ENCODE measurements at places on chromosomes 13 and 19.
A peak's percentile ranks its signal among the peaks of the same experiment; 100 is the strongest.

DNA sequence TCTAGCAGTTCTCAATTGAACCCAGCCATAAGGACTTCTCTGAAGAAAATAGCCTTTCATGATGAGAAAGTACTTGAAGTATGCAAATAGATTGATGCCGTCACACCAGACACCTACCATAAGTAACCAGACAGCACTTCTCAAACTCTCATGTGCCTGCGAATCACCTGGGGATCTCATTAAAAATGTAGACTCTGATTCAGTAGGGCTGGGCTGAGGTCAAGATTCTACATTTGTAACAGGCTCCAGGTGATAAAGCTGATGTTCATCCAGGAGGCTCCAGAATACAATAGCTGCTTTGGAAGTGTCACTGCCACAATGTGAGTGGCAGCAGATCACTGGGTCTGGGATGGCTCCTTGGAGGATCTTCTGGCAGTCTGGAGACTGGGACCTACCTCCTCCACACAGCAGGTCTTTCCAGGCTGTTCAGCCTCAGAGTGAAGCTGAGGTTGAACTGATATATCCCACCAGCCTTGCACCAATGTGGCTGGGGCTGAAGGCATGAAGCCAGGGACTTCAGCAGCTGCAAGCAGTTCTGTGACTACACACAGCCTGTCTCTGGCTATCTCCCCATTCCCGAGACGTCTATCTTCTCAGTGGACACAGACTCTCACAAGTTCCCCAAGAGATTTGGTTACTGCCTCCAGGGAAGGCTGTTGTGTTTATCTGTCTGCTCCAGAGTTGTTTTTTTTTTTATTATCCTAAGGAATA lies 9.1 kb downstream of the MBNL2 start:
- no peak for DNase-seq

- no peak for DNase-seq
These were observed 105.1 kb downstream of the DNAJC15 start for GRCh38 chr13:43128504-43128961.

DNA sequence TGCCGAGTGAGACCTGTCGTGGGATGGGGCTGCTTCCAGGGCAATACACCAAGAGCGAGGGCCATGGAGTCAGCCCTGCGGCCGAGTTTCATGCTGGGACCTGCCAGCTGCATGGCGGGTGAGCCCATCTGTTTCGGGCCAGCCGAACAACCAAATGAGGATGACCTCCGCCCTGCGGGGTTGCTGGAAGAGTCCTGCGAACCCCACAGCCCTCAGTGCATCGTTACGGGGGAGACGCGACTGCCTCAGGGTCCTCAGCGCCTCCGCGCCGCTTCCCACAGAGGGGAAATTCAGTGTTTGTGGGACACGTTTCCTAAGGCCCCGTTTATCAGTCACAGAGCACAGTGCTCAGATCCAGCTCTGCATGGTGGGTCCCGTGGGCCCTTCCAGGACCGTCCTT lies 22.0 kb downstream of the SLC15A1 start:
- DNase-seq, result no peak

- DNase-seq, result no peak
These were observed 17.7 kb downstream of the TMEM161A start for GRCh38 chr19:19120308-19121231.

DNA sequence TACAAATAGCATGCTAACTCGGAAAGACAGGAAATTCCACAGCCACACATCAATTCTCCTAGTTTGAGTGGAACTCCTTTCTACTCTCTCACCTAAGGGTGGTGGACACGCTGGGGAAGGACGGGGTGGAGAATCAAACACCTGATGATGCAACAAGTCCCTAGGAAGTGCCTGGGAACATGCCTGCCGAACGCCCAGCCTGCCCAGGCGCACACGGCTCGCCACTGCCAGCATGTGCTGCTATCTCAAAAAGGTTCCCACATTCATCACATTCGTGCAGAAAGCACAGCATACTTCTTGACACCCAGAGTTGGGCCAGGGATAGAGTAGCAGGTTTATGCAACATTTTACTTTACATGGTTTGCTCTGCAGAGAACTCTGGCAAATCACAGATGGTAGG lies 164.6 kb downstream of the ABCC4 start:
- DNase-seq, result no peak

GRCh38 chr13:37914781-37915391 lies 45.3 kb upstream of the TRPC4 start:
- DNase-seq, result no peak

DNA sequence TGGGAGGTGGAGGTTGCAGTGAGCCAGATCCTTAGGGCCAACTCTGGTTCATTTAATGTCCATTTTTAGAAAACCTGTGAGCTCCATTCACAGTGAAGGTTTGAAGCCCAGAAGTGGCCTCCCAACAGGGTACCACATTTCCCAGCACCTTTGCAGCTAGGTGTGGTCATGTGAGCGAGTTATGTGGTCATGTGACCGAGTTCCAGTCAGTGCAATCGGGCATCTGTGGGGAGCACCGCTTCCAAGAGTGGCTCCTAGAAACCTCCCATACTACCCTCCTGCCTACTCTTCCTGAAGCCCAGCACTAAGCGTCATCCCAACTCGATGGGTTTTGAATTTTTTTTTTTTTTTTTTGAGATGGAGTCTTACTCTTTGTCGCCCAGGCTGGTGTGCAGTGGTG lies 663 bp upstream of the PLA2G4C start:
- DNase-seq, result no peak

GRCh38 chr19:11763117-11763516 lies 3.7 kb upstream of the ZNF441 start:
- no peak for DNase-seq

GRCh38 chr13:74115133-74115532 lies 19.1 kb downstream of the KLF12 start:
- peak; percentile 9 for DNase-seq

- DNase-seq, result no peak
These were observed 2.0 kb downstream of the ZFP36 start for GRCh38 chr19:39408392-39409207.

- DNase-seq, result no peak
These were observed 44.0 kb downstream of the CCDC70 start for GRCh38 chr13:51905787-51906186.

- DNase-seq, result no peak
These were observed 709.4 kb downstream of the PCDH9 start for GRCh38 chr13:66520511-66521355.

GRCh38 chr19:7607212-7607873 lies 11.7 kb downstream of the CAMSAP3 start:
- no peak for DNase-seq

DNA sequence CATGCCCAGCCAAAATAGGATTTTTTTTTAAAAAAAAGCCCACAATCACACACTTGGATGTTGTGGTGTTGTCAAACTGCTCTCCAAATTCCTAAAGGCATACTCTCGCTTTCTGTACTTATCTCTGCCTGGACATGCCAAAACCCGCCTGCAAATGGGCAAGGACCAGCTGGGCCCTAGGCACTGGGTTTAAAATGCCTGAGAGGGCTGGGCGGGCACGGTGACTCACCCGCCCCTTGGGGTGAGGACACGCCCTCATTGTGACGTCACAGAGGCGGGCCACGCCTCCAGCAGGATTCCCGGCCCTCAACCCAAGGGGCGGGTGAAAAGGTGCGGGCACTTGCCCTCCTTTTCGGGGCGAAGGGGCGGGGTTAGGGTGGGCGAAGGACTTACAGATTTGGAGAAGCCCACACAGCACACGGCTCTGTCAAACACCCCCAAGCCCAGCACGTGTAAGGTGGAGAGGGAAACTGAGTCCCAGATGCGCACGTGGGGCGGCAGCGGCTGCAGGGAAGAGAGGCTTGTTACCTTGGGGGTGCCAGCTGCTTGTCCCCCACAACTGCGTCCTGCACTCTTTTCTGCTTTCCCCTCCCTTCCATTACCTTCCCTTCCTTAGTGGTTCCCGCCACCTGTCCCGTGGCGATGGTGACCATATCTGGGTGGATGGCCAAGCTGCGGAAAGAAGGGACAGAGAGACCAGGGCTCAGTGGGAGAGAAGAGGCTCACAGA lies 6.6 kb downstream of the EML2 start:
- DNase-seq, result no peak

- DNase-seq, result no peak
These were observed 21.7 kb downstream of the PEPD start for GRCh38 chr19:33499671-33500506.

GRCh38 chr13:30340331-30341250 lies 33.2 kb upstream of the KATNAL1 start:
- no peak for DNase-seq

DNA sequence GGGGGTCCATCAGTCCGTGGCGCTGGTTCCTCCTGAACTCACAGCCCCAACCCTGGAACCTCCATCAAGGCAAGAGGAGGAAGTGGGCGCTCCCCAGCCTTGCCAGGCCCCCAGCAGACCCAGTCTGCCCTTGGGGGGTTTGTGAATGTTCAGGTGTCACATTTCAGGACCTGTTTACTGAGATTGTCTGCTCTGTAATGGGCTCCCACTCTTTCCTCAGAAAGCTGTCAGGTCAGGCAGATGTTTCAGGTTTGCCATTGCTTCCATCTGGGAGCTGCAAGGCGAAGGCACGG lies 29.4 kb downstream of the TSSK6 start:
- DNase-seq, result no peak

DNA sequence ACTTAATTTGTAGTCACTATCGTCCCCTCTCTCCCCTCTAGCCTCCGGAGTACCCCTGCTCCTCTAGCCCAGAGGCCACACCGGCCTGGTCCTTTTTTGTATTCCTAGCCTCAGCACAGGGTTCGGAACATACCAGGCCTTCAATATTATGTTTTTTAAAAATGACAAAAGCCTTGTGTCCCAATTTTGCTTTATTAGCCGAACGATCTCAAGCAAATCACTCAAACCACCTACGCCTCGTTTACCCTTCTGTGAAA lies 463 bp upstream of the POMP start:
- no peak for DNase-seq

- DNase-seq, result no peak
These were observed 413.5 kb upstream of the HTR2A start for GRCh38 chr13:47310401-47310800.

DNA sequence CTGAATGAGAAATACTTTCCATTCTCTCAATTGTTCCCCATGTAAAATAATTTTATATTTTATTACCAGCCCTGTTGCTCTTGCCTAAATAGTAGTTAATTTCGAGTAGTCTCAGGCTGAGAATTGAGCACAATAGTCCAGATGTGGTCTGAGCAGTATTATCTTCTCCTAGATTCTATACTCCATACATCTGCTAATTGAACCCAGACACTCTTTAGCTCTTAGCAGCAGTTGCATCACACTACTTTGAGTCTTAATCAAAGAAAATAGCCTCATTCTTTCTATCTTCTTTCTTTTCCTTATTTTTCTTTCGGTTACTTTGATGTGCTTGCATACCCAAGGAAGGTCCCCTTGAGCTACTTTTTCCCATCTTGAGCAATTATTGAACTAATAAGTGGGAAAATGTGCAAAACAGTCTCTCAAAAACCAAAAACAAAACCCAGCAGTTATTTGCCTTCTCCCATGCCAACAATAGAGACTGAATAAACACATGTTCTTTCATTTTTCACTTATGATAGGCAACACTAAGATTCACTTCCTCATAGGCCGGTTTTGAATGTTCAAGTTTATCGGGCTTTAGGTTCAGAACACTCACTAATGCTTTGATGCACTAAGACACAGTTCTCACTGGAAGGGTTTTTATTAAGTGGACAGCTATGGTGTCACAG lies 204.5 kb downstream of the POU4F1 start:
- DNase-seq, result no peak

GRCh38 chr13:37539976-37540605 lies 58.5 kb downstream of the POSTN start:
- DNase-seq, result no peak

DNA sequence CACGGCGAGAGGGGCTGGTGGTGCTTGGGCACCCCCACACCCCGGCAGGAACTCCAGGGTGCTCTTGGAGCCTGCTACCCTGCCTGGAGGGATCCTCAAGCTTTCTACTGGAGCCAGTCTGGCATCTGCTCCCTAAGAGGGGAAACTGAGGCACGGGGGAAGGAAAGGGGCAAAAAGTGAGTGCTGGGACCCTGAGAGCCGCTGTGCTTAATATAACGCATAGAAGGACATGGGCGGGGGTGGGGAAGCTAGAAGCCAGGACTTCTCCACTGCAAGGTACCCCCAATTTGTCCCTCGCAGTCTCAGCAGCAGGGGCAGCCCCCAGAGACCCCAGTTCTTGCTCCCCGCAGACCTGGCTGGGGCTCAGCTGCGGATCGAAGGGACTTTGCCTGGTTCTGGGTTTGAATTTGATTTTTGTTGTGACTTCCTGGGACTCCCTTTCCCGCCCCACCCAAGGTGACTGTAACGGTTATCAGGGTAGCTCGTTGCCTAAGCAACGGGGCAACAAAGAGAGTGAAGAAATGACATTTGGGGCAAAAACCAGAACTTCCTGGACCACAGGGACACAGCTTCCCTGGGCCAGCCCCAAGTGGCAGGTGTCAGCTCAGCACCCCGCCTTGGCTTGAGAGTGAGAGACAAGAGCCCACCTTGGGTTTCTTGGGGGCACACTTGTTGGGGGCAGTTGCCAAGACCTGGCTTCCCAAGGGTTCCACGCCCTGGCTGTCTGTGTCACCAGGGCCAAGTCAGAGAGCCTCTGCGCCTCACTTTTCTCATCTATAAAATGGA lies 638 bp downstream of the ADGRE5 start:
- no peak for DNase-seq

DNA sequence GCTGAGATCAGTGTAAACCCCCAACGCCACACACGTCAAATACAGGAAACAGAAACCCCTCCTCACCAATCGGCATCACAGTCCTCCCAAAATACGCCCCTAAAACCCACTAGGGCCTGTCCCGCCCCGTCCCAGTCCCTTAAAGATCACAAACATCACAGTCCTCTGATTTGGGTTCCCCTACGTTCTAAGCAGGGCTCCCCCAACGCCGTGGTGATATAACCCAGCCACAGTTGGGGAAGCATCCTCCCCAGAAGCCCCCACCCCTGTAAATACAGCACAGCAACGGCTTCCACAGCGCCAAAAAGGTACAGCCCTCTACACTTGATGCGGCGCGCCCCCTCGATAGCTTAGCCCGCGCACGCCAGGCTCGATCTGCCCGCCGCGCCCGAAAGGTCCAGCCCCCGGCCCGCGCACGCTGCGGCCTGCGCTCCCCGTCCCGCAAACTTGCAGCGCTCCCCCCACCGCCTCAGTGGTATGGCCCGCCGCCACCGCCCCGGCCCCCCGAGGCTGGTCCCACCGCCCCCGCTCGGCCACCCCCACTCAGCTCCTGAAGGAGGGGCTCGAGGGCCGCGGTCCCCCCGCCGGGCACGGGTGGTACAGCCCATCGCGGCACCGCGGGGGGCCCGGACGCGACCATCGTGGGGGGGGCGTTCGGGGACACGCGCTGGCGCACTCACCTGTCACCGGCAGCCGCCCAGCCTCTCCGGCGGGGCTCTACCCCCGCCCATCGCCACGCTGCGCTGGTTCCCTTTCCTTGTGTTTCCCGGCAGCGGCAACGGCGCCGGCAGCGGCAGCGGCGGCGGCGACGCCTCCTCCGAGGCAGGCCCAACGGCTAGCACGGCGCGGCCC lies at the start of gene AKT2:
AKT2 (minus strand) TSS at position 845 of the 852 bp plus-strand sequence. CDS start 20,078 bp downstream, outside the sequence.
- peak; percentile 58 for DNase-seq

- DNase-seq, result no peak
These were observed 30.1 kb downstream of the DOT1L start for GRCh38 chr19:2193807-2194206.

DNA sequence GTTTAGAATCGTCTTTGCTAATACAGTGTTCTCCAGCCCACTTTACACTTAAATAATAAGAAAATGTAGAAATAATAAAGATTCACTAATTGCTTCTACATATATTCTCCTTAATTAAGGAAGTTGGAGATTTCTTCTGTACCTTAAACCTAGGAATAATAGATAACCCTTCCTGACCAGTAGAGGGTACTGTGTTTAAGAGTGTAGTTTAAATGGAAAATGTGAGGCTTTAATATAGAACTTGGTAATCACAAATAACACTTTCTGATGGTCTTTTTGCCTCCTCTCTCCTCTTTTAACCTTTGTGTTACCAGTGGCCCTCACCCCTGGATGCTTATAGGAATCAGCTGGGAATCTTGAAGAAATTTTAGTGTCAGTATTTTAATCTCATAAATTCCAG lies 20.7 kb downstream of the POMP start:
- peak; percentile 4 for DNase-seq

Data from kidney glomerular epithelial cell (primary cell).